ENCODE measurements at places on chromosomes 1 and 21. TPM values are rescaled to one million over a fixed set of nuclear protein-coding genes. Genes with fewer than 3 reads are reported as not detected.
A peak's percentile ranks its signal among the peaks of the same experiment; 100 is the strongest.

- peak; percentile 86 for DNase-seq
These were observed 33.4 kb upstream of the TENT5B start for GRCh38 chr1:27045973-27046558.

DNA sequence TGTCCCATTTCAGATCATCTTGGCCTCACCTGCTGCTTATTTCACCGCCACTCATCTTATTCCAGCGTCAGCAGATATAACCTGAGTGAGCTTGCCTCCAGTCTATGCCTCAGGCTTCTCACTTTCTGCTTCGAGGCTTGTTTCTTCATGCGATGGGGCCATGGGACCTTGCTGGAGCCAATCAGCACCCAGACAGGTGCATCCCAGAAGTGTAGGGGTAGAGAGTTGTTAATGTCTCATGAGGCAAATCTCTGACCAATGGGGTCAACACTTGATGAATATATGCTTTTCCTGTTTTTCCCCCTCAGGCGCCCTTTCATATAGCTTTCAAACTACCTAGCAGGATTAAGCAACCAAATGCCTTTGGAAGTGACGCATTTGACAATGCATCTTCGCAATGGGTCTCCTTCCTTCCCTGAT, 935 bp upstream of the YIPF1 start:
- DNase-seq = no peak

DNA sequence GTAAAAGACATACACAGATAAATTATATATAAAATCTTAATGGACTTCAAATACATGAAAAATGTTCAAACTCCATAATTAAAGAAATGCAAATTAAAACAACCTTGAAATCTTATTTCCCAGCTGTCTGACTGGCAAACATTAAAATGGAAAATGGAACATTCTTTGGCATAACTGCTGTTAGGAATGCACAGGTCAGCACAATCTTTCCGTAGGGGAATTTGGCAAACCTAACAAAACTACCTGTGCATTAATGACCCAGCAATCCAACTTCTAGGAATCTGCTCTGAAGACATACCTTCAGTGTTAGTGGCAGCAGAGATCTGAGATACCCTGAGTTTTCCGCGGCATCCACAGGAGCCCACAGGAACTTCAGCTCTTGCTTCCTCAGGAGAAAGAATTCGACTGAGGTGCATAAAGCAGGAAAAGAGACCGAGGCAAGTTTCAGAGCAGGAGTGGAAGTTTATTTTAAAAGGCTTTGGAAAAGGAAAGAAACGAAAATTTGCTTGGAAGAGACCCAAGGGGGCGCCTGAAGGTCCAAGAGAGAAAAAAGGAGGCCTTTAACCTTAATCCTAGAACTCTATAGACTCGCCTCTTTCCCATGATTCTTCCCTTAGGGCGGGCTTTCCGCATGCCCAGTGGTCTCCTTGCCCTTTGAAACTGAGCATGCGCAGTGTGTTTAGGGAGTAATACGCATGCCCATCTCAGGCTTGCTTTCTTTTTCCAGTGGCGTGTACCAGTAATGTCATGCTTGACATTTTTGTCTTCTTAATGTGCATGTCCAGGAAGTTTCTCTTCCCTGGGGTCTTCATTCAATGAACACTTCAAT, 24.8 kb downstream of the LYPD8 start:
- DNase-seq = no peak

GRCh38 chr1:38576241-38576640, 283.3 kb downstream of the RRAGC start:
- no peak for DNase-seq

GRCh38 chr1:60600532-60600931, 481.8 kb upstream of the NFIA start:
- DNase-seq = no peak

The CFAP74 gene
- polyA plus RNA-seq = 0.03 TPM

DNA sequence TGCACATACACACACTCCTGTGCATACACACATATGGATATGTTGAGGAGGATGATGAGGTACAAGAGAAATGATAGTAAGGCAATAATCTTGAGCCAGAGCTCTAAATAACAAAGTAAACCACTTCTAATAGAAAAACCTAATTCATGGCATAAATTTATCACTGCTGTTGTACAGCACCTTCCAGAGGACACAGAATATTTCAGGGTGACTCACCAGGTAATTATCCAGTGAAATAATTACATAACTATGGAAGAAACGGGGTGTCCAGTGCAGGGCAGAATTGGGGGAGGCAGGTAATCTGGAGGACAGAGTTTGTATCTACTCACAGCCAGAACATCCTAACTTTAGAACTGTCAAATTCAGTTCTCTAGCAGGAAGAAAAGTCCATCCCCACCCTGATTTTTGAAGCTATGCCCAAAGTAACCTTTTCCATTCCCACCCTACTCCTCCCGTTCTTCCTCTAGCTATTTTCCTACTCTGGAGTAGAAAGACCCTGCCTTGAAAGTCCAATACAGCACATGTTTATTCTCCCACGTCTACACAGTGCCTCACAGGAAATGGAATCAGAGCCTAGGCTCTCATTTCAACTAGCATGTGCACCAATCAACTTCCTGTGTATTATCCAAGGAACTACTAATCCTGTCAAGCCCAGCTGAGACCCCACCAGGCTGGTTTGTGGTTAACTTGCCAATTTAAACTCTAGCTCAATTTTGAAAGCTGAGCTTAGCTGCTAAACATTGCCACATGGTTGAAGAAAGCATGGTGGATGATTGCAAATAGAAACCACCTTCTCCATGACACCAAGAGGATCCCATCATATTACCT, 96.6 kb downstream of the PTPN14 start:
- DNase-seq = no peak

GRCh38 chr1:186792870-186793581, 35.7 kb upstream of the PLA2G4A start:
- DNase-seq = no peak

The WDTC1 gene
- polyA plus RNA-seq = 53.8 TPM

The ANGPTL1 gene
- polyA plus RNA-seq = 5.0 TPM

GRCh38 chr1:92346866-92347640, 48.2 kb downstream of the RPAP2 start:
- no peak for DNase-seq

- DNase-seq = no peak
These were observed 37.6 kb downstream of the MATN1 start for GRCh38 chr1:30685796-30686165.

The SMPDL3B gene
- 0.08 TPM for polyA plus RNA-seq

DNA sequence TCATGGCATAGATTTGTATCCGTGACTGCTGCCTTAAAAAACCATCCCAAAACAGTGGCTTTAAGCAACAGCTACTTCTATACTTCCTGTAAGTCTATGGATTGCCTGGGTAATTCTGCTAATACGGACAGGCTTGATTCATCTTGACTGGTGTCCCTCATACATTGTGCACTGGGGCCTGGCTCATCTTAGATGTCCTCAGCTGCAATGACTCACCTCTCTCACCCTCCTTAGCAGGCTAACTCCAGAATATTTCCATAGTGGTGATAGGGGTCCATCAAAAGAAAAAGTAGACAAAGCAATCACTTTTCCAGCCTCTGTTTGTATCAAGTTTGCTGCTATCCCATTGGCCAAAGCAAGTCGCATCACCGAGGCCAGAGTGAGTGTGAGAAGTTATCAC, 409.1 kb upstream of the KAZN start:
- no peak for DNase-seq

The FALEC gene
- 0.18 TPM for polyA plus RNA-seq

The NECTIN4 gene
- polyA plus RNA-seq = 0.03 TPM

- no peak for DNase-seq
These were observed 2.1 kb downstream of the POU3F1 start for GRCh38 chr1:38044221-38045215.

GRCh38 chr1:36440646-36441045, 9.6 kb downstream of the OSCP1 start:
- no peak for DNase-seq

The ETV3L gene
- not detected for polyA plus RNA-seq

Data from heart left ventricle (tissue), 16 donors.